Hindlimb muscle (tissue), 1 donor: ENCODE measurements at places on chromosomes 1 and 21.

- DNase-seq: no peak
Observed at GRCh38 chr21:41831453-41831831, 47.7 kb downstream of the PRDM15 start.

DNA sequence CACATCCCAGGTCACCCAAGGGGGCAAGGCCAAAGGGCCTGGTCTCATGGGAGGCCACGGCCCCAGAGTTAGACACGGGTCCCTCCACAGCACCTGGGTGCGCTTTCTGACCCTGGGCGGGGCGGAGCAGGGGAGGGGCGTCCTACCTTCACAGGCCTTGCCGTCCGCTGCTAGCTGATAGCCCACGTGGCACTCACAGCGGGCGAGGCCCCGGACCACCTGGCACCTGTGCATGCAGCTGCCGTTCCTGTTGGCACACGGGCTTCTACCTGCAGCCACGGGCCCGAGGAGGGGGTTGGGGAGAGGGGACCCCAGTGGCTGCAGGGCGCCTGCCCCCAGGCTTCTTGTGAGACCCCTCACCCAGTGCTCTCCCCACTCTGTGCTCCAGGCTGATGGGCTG is 59.9 kb downstream of the ARHGEF16 start:
- no peak for DNase-seq

DNA sequence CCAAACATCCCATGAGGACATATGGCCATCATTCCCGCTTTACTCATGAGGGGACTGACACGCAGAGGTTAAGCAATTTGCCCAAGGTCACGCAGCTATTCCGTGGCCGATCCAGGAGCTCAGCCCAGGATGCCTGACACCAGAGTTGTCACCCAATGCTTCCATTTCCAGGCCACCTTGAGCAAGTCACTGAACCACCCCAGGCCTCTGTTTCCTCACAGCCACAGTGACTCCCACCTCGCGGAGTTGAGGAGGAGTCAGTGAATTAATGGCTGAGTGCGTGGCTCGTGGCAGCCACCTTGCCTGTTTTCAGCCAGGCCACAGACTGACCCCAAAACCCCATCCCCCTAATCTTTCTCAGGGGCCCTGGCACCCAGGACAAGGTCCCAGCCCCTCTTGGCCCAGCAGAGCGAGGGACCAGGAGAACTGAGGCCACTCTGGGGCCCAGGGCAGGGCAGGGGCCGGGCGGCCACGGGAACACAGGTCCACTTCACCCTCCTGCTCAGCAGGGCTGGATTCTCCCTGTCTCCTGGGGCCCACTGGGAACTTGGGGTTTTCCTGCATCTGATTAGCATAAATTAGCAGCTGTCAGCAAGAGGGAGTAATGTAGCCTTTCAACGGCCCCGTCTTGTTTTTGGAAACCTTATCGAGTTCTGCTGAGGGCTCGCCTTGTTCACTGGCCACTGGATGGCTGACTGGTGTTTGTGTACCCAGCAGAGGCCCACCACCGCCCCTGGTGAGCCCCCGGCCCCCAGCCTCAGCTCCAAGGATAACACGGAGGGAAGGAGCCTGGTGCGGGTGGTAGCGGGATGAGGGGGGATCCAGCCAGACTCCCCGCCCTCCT is 19.7 kb upstream of the LAPTM5 start:
- DNase-seq: no peak

DNA sequence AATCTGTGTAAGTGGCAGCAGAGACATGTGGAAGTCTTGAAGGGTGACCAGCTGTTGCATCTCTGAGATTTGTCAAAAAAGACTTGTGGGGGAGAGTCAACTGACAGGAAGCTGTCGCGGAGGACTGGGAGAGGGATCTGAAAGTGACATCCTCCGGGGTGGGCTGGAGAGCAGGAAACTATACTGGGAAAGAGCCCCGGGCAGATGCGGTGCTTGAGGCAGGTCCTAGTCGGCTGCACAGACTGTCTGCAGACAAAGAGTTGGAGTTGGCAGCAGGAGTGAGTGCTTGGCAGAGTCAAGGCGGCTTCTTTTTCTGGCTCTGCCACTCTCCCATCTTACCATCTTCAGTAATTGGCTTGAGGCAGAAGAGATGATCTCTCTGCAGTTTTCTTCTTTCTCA is 294.0 kb upstream of the C1orf87 start:
- no peak for DNase-seq

GRCh38 chr1:168863772-168864171 is 134.8 kb upstream of the DPT start:
- peak; percentile 54 for DNase-seq

GRCh38 chr1:193311226-193311948 is 125.0 kb upstream of the B3GALT2 start:
- no peak for DNase-seq

DNA sequence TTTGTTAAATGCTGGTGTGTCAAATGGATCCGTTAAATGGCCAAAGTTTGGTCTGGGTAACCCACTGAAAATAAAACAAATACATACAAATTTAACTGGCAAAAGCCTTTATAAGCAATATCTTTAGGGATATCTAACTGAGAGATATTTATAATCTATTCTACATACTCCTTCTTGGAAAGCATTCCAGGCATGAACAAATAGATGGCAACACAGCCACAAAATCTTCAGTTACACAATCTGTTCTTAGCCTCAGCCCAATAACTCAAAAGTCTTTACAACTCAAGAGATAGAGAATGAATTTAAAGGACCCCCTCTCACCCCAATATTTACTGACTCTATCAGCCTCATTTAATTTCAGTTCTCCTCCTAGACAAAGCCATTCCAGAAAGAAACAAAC is 58.7 kb downstream of the NRDC start:
- DNase-seq: no peak

GRCh38 chr1:58849551-58849950 is 65.7 kb upstream of the JUN start:
- no peak for DNase-seq
